ENCODE measurements at places on chromosomes 2 and 18. TPM values are rescaled to one million over a fixed set of nuclear protein-coding genes. Genes with fewer than 3 reads are reported as not detected.

- DNase-seq, result no peak
Observed at GRCh38 chr18:72674710-72675109, 130.6 kb upstream of the CBLN2 start.

- no peak for DNase-seq
Observed at GRCh38 chr18:13390711-13391110, 172.2 kb downstream of the LDLRAD4 start.

- DNase-seq, result no peak
Observed at GRCh38 chr2:134104754-134105153, 149.1 kb upstream of the MGAT5 start.

- peak; percentile 68 for DNase-seq
Observed at GRCh38 chr2:28394331-28394877, 1.7 kb downstream of the FOSL2 start.

- DNase-seq, result no peak
Observed at GRCh38 chr18:41042866-41043265, 912.2 kb upstream of the PIK3C3 start.

DNA sequence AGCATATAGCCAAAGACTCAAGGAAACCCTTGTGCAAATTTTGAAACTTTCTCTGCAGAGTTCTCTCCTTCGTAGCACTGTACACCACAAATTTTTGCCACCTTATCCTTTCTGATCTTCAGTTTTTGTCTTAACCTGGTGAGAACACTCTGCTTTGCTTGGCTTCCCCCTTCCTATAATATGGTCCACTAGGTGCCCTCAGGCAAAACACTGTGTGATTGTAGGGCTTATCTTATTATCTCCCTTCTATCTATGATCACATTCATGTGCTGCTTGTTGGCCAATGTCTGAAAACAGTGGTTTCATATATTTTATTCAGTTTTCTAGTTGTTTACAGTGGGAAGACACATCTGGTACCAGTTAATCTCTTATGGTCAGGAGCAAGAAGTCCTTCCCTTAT is 111.1 kb downstream of the MTX2 start:
- DNase-seq, result no peak

DNA sequence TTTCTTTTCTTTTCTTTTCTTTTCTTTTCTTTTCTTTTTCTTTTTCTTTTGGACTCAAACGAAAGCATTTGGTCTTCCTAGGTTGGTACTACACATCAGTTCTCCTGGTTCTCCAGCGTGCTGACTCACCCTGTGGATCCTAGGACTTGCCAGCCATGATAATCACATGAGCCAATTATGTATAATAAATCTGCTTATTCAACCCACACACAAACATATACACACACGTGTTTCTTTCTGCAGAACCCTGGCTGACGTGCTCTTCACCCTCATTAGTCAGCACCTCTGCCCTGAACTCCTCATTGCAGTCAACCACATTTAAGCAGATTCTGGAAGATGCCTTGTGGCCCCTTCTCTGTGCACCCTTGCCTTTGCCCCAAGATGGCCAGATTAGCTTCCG is 162.4 kb upstream of the MYT1L start:
- DNase-seq, result no peak

- DNase-seq, result no peak
Observed at GRCh38 chr2:239298116-239298804, 102.6 kb downstream of the HDAC4 start.

DNA sequence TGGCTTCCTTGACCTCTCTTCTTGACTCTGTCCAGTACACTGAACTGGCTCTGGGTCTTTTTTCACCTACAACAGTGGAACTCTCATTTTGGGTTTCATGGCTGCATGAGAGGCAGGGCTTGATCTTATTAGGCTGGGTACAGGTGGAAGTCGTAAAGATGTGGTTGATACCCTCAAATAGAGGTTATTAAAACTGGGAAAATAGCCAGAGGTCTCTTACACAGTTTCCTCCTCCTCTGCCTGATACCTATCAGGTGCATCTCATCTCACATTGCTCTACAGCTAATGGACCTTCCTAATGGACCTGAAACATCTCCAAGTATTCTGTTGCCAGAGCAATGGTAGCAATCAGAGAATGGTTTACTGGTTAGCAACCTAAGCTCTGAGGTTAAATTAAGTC is 231.8 kb downstream of the ETAA1 start:
- no peak for DNase-seq

- DNase-seq, result no peak
Observed at GRCh38 chr18:61096226-61096625, 237.0 kb upstream of the CDH20 start.

- DNase-seq, result no peak
Observed at GRCh38 chr2:46559261-46559660, 79.9 kb downstream of the TMEM247 start.

GRCh38 chr2:86011449-86011941 is 94.2 kb downstream of the POLR1A start:
- DNase-seq, result no peak

GRCh38 chr2:46332686-46333281 is 35.6 kb downstream of the EPAS1 start:
- no peak for DNase-seq

DNA sequence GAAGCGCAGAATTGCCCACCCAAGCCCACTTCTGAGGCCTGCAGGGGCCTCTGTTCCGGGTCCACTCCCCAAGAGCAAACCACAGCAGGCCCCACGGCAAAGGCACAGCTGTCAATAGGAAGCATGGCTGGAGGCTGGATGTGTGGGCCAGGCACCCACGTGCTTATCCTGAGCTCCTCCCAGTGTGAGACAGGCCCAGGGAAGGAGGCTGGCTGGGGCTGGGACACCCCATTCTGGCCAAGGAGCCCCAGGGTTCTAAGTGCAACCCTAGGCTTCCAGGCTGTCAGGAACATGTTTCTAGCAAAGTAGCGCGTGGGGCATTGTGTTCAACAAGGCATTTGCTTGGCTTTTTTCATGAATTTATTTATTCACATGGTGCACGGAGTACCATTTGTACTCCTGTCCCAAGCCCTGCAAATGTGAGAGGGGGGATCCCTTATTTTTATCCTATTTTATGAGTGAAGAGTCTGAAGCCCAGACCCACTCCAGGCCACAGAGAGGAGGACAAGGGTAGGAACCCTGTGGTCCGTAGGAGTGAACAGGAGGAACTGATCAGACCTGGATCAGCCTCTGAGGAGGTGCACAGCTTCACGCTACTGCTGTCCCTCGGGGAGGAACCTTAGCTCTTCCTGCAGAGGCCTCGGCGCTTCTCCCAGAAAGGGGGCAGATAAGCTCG is 6.1 kb upstream of the RAB17 start:
- no peak for DNase-seq

The SNORC gene
- 1.0 TPM for total RNA-seq

The APOB gene
- 8.1 TPM for total RNA-seq

The LIMS3 gene
- 3.1 TPM for total RNA-seq

The REG3A gene
- not detected for total RNA-seq

The G6PC2 gene
- total RNA-seq, result not detected

The ANKRD30B gene
- total RNA-seq, result not detected

All from heart right ventricle (tissue), 16 donors.